Stimulated activated CD4-positive, alpha-beta T cell treated with anti-CD3 and anti-CD28 coated beads, TNF-alpha, amount 100 ng/mL, for 4 hours (primary cell): ENCODE measurements at places on chromosomes 12 and 14.

DNA sequence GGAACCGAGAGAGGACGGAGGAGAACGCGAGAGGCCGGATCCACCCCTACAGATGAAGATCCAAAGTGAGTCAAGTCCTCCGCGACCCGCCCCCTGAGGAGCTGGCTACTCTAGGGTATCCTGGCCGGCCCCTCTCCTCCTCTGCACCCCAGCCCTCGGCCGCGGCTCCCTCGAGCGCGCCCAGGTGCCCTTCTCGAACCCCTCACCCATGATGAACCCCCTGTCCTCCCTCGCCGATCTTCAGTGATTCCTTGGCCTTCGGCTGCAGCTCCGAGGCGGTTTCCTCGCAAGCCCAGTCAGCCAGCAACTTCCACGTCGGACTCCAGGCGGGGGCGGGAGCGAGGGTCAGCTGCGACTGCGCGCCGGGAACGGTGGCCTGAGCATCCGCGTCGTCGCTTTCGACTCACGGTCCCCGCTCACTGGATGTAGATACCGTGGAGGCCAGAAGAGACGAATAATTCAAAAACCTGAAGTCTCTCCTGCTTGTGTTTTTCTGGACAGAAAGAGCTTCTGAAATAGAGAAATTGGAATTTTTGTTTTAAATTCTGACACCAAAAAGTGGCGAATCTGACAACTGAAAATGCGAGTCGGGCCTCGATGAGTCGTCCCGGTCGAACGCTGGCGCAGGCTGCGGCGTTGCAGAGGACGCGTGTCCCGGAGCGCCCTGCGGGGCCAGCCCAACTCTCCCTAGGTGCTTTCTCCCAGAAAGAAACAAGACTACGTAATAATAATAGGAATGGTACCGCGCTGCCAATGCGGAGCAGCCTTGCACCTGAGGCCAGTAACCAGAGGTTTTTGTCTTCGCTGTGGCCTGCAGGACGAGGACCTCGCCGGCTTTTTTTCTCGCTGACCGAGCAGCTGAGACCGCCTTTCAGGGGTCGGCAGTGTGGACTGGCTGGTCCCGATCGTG lies at the start of gene ARL1:
TSS of gene ARL1 (minus strand) at position 337 of the 910 bp plus-strand sequence. CDS start at position 210, 127 bp downstream.
- peak; percentile 61 for DNase-seq

DNA sequence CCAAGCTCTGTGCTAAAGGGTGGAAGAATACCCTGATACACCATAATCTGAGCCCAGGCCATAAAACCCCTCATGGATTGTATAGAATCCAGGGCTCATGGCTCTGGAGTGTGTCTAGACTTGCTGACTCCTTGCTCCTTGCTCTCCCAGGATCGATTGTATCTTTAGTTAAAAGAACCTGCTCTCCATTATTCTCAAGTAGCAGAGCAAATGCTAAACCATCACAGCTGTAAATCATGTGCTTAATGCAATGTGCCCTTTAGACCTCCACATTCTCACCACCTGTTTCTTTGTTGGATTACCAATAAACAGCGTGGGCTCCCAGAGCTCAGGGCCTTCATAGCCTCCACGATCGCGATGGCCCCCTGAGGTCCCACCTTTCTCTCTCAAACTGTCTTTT lies 411.6 kb upstream of the FBXO33 start:
- no peak for DNase-seq

- DNase-seq = no peak
These were observed 234.8 kb downstream of the DUSP6 start for GRCh38 chr12:89117448-89118034.

GRCh38 chr12:92571844-92572543 lies 130.8 kb upstream of the PLEKHG7 start:
- DNase-seq = no peak

DNA sequence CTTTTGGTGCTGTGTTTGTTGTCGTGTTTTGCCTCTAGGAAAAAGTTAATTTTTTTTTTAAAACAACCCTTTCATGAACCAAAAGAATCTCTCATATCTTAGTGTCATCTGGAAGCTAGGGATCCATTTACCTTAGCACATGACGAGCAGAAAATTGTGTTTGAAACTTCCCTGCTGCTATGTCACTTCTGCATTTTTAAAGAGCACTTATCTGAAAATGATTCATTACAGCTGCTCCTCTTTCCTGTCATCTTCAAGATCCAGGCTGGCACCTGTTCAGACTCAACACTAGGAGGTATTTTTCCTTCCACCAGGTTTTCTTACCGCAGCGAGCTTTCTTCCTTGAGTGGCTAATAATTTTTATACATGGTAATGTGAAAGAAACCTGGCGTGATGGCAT lies 67.0 kb downstream of the EML1 start:
- DNase-seq = no peak

GRCh38 chr14:66069830-66070541 lies 416.2 kb upstream of the CCDC196 start:
- DNase-seq = no peak

DNA sequence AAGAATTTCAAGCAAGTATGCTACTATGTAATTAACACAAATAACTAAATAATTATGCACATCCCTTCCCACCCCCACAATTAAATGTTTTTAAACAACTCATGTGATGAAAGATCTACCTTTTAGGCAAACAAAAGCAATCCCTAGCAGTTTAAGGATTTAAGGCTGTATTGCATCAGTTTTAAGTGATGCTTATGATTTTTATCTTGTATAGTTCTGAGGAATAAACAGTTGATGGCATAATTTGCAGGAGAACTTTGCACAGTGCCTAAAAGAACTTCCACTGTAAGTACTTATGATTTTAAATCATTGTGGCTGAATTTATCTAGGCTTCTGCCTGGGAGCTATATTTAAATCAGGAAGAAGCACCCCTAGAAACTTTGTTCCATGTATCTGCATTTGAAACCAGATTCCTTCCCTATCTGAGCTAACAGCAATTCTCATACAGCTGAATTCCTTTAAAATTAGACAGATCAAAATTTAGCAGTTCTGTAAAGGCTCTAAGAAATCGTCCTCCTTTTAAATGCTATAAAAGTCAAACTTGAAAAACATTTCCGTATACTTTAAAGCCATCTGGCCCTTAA lies 388.6 kb downstream of the BCAT1 start:
- no peak for DNase-seq

DNA sequence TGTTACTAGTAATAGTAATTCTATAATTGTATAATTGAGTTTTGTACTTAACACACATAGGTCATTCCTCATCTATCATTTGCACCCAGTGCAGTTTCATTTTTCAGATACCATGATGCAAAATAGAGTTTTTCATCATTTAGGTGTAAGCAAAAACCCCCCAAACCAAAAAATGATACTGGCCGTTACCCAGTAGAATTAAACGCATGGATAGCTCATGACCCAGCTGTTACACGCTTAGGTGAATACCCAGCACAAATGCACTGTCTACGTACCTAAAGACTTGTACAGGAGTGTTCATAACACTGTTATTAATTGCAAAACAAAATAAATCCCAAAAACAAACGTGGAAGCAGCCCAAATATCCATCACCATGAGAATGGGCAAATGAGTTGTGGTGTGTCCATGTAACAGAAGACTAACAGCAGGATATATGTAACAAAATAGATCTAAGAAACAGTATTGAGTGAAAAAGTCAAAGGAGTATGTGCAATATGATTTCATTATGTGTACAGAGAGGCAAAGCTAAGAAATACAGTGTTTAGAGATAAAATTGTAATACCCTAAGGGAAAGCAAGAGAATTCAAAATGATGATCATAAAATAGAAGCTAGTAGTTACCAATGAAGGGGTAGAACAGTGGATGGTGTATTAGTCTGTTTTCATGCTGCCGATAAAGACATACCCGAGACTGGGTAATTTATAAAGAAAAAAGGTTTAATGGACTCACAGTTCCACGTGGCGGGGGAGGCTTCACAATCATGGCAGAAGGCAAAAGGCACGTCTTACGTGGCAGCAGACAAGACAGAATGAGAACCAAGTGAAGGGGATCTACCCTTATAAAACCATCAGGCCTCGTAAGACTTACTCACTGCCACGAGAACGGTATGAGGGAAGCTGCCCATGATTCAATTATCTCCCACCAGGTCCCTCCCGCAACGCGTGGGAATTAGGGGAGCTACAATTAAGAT lies 49.8 kb downstream of the EID3 start:
- no peak for DNase-seq

- no peak for DNase-seq
These were observed 58.4 kb downstream of the FZD10 start for GRCh38 chr12:130220706-130221100.

DNA sequence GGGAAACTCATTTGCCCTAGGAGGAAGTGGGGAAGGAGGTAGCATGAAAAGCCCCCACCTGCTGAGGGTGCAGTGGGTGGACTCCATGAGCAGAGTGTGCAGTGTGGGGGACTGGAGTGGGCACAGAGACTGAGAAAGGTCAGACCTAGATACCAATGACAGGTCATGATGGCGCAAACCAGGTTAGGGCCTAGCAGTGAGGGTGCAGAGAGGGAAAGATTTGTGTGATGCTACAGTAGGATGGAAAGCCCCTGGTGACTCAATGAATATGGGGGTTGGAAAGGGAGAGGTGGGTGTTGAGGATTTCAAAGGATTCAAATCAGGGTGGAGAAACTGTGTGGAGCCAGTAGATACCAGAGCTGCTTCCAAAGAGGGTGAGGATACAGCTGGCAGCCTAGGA lies 319.2 kb downstream of the DPF3 start:
- DNase-seq = no peak

- DNase-seq = no peak
These were observed 19.0 kb upstream of the NUAK1 start for GRCh38 chr12:106157802-106158201.

GRCh38 chr12:13211859-13212664 lies 15.5 kb downstream of the EMP1 start:
- DNase-seq = peak; percentile 57

GRCh38 chr12:229441-230191 lies 15.7 kb upstream of the SLC6A12 start:
- DNase-seq = no peak

DNA sequence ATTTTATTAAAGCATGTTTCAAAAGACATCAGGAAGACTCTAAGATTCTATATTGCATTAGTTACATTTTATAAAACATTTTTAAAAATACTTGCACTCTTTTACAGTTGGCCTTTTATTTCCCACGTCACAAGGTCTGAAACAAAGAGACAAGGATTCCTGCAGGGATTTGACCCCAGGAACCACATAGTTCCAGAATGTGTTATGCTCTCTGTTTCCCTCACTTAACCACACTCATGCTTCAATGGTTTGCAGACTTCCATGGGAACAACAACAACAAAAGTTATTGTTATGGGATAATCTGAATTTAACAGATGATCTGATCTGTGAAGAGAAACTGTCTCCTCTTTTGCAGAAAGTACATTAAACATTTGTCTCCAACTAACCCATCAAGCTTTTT lies 104.3 kb upstream of the PPFIA2 start:
- no peak for DNase-seq

DNA sequence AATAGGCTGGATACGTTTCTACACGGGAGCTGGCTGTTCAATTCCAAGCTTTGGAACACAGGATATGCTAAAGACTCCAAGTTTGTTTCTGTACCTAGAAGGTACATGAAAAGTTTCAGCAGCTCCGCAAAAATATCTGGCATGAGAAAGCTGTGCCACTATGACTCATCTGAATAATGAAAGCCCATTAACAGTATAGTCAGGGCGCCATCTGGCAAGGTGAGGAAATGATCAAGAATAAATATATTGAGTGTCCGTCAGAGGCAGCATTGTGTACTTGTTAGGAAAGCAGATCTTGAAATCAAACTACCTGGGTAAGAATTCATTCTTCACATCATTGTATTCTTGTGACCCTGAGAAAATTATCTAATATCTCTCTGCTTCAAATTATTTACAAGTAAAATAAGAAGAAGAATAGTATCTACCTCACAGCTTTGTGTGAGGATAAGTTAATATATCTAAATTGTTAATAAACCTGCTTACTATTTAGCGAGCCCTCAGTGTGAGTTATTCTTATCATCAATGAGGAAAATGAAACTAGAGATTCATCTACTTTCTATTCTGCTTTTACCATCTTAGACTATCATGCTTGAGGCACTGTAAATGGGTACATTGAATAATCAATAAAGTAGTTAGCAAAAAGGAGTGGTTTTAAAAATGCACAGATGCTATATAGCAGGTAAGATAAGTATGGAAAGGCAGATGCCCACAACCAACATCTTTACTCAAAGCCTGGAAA lies 53.5 kb downstream of the FSCB start:
- DNase-seq = no peak

DNA sequence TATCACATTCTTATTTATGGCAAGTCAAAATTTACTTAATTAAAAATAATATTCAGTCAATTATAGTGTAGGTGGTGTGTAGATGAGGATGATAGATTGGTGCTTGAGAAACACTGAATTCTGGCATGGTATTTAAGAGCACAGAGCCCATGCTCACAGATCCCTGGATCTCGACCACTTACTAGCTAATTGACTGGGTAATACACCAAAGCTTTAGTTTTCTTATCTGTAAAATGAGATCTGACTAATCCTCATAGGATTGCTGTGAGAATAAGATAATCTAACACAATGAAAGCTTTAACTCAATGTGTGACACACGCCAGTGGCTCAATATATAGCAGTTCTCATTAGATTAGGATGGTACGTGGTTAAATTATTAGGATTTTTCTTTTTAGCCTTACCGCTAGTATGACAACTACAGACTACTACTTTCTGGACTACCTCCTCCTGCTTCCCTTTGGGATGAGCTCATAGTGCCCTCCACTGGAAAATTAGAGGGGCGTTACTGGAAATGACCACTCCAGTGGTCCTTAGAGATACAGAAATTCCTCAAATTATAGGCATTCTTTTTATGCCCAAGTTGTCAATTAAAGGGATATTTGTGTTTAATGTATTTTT lies 482.8 kb upstream of the TBX3 start:
- no peak for DNase-seq
